ENCODE measurements at places on chromosomes 7 and 10.

GRCh38 chr7:23285657-23286646, 13.2 kb upstream of the MALSU1 start:
- DNase-seq: no peak

DNA sequence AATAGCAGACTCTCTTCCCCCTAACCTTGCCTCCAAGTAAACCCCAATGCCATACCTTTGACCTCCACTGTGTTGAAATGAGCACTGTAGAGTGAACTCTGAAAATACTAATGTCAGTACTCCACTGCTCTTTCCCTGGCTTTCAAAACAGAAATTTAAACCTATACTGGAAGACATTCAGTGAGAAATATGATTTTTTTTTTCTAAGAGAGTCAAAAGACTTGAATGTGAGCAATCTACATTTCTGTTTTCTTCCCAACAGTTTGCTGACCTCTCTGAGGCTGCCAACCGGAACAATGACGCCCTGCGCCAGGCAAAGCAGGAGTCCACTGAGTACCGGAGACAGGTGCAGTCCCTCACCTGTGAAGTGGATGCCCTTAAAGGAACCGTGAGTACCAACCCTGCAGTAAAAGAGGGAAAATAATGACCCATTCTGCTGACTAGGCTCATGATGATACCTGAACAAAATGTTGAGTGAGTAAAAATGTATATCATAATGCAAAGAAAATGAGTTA, 6.4 kb downstream of the VIM start:
- no peak for DNase-seq

GRCh38 chr7:28488061-28488791, 75.9 kb downstream of the CREB5 start:
- DNase-seq: no peak

DNA sequence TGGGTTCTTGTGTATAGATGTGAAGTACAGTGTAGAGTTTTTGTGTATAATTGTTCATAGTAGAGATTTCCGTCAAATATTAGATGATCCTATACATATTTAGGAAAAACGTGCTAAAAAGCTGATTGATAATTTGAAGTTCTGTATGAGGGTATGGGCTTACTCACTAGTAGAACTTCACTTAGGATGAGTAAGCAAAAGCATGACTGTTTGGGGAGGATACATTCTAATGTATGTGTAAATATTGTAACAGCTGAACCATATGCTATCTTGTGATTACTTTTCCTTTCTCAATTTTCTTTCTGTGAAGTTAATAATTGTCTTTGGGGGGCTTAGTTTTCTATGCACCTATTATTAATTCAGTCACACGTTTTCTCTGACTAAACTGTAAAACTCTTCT, 53.2 kb upstream of the PDK4 start:
- DNase-seq: no peak

- DNase-seq: no peak
Measured at GRCh38 chr10:71504168-71504567, 107.4 kb downstream of the CDH23 start.

DNA sequence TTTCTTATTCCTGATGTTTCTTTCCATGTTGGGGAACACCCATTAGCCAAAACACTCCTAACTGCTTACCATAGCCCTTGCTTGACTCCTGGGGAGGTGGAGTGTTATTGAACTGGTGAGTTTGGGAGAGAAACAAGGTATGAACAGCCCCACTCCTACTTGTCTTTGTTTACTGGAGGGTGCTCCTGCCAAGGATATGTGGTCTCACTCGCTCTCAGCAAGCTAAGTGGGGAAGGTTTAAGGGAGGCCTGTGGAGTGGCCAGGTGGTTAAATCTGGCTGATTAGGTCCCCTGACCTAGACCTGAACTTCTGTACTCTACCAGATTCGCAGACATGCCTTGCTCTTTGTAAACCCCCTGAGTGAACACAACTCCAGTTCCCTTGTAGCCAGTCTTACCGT, 300.1 kb downstream of the PTEN start:
- no peak for DNase-seq

GRCh38 chr7:76202666-76203030, 952 bp downstream of the SRRM3 start:
- no peak for DNase-seq

- no peak for DNase-seq
Measured at GRCh38 chr10:46014683-46015405, 15.6 kb downstream of the NCOA4 start.

DNA sequence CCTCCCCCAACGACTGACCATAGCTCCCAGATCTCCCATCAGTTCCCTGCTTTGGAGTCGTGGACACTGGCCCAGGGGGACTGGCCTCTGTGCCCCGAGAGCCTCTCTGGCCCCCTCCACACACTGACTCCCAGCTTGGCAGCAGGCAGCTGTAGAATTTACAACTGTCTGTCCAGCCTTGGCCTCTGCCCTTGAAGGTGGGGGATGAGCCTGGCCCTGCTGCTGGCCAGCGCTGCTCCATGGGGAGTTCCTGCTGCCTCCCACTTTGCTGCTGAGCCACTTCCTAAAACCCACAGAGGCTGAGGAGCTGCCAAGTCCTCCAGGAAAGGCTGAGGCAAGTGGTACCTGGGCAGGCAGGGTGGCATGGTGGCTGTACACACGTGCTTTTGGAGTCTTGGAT, 147.1 kb downstream of the WDR11 start:
- DNase-seq: no peak

- no peak for DNase-seq
Measured at GRCh38 chr7:157007470-157008066, 2.9 kb downstream of the MNX1 start.
